ACHN (cell line): ENCODE measurements at places on chromosomes 5 and 9.
A peak's percentile ranks its signal among the peaks of the same experiment; 100 is the strongest.

GRCh38 chr5:122753500-122753899 is 21.4 kb upstream of the SNX2 start:
- no peak for DNase-seq

- no peak for DNase-seq
Observed at GRCh38 chr9:70861797-70862196, 259.6 kb downstream of the TRPM3 start.

GRCh38 chr9:14089051-14089803 is 224.7 kb downstream of the NFIB start:
- DNase-seq: no peak

DNA sequence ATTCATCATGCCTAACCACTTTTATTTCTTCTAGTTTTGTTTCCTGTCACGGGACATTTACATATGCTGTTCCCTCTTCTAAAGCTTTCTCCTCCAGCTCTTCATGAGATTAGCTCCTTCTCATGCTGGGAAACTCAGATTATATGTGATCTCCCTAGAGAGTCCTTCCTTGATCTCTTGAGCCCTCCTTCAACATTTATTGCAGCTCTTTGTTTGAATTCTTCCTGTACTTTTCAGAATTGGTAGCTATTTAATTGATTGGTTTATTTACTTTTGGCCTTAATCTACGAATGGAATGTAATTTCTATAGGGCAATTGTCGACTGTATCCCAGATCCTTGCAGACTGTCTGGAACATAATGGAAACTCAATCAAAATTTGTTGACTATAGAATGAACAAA is 9.7 kb upstream of the TRPM3 start:
- no peak for DNase-seq

- DNase-seq: no peak
Observed at GRCh38 chr5:2762744-2763532, 11.5 kb upstream of the IRX2 start.

- no peak for DNase-seq
Observed at GRCh38 chr5:13501176-13501575, 443.3 kb downstream of the DNAH5 start.

- DNase-seq: no peak
Observed at GRCh38 chr5:152331718-152332117, 73.4 kb downstream of the NMUR2 start.

DNA sequence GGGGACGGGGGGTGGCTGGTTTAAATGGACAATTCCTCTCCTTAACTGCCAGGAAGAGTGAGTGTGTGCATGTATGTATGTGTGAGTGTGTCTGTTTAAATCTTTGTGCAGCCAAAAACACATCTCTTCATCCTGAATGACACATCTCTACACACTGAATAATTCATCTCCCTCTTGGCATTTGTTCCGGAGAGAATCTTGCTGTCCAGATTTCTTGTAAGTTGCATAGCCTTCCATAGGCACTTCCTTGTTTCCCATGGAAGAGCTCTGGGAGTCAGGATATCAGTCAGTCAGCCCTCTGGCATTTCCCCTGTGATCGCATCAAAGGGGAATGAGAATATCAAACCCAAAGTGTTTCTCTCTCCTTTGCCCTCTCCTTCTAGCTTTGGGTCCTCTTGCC is 74.7 kb downstream of the WWC1 start:
- DNase-seq: peak; percentile 68

DNA sequence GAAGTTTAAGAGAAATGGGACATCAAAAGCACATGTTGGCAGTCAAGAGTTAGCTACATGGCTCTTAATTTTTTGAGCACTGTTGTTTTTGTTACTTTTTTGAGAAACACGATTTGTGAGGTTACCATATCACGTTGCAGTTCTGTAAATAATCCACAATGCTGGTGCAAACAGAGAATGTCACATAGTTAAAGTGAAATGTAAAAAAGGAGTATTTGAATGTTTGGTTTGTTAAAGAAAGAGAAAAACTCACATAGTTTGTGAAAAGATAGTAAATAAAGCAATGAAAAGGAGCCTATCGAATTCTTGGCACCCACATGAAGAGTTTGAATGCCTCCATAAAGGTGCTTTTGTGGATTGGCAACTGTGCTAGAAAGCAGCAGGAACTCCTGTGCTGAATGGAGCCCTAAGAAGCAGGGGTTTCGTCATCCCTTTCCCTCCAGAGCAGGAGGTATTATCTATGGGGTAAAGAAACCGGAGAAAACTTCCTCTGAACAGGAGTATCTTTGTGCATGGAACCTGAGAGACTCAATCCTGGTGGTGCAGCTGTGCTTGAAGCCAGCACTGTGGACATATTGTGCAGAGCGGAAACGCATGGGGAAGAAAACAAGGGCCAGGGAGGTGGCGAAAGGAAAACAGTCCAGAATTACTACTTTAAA is 148.5 kb upstream of the OTULINL start:
- DNase-seq: no peak

DNA sequence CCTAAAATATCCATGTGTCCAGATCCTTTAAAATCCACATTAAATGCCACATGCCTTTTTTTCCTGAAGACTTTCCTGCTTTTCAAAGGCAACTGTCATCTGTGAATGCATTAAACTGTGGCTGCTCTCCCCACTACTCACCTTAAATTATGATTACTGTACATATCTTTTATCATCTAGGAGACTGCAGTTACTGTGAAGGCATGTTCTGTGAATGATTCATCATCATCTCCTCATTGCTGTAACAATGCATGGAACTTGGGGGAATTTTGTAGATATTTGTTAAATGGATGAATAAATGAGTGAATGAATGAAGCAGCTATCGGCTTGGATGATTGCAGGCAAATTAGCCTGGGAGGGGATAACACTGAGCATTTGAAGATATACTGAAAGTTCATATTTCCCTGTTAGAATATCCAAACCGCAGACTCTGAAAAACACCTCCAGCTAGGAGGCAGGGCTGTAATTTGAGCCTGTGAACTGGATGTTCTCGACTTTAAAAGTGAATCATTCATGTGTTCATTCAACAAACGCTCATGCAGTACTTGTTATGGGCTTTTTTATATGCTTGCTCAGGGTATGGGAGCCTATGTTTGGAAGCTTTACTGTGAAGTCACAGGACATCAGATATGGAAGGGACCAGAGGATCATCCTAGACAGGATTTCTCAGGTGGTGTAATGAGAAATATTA is 519.2 kb downstream of the KIF4B start:
- no peak for DNase-seq

DNA sequence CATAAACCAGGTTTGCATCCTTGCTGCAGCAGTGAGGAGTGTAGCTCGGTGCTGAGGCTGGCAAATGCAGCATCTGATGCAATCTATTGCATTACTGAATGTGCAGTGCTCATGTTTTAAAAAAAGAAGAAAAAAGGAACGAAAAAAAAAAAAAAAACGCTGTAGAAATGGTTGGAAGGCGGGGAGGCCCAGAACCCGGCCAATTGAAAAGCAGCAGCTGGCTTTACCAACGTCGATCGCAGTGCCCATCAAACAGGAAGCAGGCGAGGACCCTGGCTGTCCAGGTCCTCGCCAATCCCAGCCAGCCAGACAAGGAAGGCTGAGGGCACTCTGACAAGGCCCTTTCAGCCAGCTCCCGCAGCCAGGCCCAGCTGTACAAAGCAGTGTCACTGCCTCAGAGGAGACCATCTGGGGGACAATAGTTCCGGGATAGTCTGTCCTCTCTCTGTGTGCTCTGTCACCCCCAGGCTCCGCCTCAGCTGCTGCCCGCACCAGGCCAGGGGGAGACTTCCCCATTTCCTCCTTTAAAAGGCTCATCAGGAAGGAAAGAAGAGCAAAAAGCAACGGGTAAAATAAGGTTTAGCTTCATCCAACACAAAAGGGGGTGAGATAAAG is 21.8 kb upstream of the CPEB4 start:
- no peak for DNase-seq

DNA sequence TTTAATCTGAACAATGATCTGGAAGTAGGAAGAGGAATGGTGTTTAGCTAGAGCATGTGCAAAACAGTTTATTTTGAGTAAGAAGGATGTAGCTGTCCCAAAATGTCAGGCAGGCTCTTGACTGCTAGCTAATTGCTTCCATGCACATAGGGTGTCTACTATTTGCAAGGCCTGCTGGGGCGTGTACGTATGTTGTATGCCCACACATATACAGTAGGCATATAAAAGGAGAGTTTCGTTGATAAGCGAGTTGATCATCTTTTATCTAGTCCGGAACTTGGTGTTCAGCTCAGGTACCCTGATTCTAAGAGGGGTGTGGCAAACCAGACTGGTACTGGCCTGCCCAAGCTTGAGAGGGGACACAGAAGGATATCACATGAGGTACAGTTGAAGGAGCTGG is 177.2 kb downstream of the GOLPH3 start:
- DNase-seq: no peak

- DNase-seq: no peak
Observed at GRCh38 chr5:54832858-54833257, 152.5 kb downstream of the ESM1 start.
